ENCODE measurements at places on chromosomes 5 and 9.
A peak's percentile ranks its signal among the peaks of the same experiment; 100 is the strongest.

DNA sequence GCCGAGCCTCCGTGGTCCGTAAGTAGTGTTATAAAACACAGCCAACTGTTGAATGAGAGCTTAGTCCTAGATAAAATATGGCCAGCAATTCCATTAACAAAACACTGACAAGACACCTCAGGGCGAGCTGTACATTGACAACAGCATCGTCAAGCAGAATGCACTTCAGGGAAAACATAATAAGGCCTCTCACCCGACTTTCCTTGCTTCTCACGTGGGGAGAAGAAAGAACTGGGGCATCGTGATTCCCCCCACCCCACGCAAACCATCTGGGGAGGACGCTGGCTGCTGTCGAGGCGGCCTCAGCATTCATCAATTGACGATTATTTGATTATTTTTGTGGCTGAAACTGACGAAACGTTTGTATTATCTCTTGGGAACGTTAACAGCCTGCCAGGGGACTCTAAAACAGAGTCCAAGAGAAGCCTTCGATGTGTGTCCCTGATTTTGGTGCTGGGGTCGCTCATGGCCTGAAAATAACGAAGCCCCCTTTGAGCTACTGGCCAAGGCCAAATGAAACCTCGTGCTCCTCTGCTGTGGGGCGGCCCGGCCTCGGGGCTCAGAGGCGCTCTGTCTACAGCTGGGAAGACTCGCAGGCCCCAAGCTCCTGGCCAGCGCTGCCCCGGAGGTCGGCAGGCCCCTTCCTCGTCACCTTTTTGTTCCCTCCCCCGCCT, 464 bp downstream of the GDF9 start:
- DNase-seq: no peak

DNA sequence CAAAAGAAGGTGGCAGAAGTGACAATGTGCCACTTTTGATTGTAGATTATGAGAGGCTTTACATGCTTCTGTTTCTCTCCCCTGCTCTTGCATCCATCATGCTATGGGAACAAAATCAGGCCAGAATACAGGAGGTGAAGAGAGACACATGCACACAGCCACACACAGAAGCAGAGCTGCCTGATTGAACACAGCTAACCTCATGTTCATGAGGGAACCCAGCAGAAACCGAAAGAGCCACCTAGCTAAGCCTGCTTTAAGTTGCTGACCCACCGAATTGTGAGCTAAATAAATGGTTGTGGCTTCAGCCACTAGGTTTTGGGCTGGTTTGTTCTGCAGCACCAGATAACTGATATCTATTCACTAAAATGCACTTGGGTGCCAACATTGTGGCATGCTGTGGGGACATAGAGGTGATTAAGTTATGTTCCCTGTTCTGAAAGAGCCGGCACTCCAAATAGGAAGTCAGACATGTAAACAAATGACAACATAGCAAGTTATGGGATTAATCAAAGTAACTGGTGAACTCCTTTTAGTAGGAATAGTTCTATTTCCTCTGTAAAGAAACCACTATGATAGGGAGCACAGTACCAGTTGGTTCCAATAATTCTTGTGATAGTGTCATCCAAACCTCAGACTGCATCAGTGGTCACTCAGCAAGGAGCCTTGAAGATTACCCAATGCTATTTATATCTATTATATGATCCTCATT, 93.6 kb upstream of the TNC start:
- no peak for DNase-seq

- DNase-seq: no peak
Observed at GRCh38 chr5:14851999-14852526, 19.5 kb downstream of the ANKH start.

- peak; percentile 95 for DNase-seq
Observed at GRCh38 chr5:141475625-141476131, at the start of gene PCDHGC3. Gene PCDHGC3, plus strand, starts transcription at chr5:141475966. Its CDS starts 151 bp downstream, at chr5:141476117.

GRCh38 chr5:13814301-13814700, 130.2 kb downstream of the DNAH5 start:
- no peak for DNase-seq

DNA sequence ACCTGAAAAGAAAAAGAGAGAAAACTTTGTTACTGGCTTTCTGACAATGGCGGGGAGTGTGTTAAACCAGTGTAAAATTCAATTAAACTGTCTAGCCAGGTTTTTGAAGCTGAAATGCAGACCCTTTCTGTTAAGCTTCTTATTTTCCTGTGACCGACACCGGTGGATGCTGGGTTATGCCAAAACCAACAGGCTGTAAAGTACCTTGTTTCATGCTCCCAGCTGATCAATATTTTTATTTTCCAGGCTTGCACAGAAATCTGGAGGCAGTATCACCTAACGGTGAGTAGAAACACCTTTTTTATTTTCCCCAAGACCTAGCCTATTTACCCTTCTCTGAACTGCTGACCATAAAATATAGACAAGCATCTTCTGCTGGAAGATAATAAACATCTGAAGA, 94.9 kb upstream of the GRHPR start:
- no peak for DNase-seq

DNA sequence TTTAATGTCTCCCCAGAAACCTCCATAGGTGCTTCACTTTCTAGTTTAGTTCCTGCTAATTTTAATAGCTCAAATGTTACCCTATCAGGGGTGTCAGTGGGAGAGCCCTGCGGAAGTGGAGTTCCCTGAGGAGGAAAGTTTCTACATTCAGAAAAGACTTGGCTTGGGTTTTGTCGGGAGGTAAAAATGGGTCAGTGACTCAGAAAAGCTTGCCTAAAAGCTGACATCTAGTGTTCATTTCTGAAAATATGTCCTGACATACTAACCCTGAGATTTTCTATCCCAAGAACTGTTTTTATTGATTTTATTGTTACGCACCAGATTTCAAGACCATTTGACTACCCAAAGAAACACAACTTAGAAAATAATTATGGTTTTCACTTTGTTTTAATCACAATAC, 40.9 kb upstream of the GLDC start:
- peak; percentile 65 for DNase-seq

DNA sequence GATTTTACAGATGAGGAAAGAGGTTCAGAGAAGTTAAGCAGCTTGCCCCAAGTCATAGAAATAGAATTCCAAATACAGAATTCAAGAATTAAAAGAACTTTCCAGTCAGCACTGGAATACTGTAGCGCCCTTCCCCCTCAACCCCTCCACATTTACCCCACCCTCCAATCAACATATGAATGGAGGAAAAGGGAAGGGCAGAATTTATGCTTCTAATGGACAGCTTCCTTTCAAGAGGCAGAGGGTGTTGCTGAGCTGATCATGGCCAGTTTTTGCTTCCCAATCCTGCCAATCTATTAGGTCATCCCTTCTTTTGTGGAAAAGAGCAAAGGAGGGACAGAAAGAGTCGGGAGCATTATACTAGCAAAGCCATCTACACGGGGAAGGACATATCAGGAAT, 39.1 kb upstream of the ANKRD31 start:
- DNase-seq: no peak

GRCh38 chr9:135016876-135017275, 70.6 kb upstream of the OLFM1 start:
- DNase-seq: no peak

DNA sequence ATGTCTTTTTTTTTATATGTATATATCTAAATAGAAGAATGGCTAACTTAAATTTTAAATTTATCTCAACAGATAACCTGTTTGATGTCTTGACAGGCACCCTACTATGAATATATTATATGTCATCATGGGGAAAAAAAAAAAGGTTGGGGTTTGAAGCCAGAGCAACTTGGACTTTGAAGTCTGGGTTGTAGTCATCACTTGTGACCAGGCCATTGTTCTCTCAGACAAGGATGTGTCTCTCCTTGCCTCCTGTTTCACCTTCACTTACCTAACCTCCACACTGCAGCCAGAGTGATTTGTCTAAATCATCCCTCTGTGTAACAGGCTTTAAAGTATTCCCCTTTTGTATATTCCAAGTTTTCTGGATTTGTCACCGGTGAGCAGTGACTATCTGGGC, 56.7 kb upstream of the TNFSF8 start:
- DNase-seq: no peak

DNA sequence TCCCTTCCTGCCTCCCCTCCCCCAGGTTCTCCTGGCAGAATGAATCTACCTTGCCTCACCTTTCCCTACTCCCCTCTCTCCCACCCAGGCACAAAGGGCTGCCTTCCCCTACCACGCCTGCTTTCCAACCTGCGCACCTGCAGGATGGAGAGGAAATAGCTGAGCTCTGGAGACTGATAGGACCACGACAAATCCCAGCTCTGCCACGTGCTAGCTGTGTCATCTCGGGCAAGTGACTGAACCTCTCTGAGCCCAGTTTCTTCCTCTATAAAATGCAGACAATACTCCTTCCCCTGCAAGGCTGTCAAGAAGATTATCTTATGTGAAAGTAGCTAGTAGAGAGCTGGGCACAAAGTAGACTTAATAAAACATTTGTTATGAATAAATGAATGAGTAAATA, 31.2 kb upstream of the PTGS1 start:
- no peak for DNase-seq

DNA sequence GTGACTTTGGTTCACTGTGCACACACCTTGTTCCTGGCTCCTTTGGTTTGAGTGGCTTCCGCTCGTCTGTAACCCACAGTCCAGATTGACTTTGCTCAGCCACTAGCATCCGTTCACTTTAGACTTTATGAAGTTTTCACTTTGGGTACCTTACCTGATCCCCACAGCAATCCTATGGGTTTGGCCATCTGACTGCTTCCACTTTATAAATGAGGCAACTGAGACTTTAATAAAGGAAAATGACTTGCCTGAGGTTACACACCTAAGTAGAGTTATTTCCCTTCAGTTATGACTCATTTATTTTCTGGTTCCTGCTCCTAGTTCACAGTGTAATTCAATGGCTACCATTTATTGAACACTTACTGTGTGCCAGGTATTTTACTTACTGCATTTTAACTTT, 94.2 kb upstream of the SAP30L start:
- no peak for DNase-seq

- no peak for DNase-seq
Observed at GRCh38 chr5:160049099-160049498, 40.2 kb downstream of the TTC1 start.

DNA sequence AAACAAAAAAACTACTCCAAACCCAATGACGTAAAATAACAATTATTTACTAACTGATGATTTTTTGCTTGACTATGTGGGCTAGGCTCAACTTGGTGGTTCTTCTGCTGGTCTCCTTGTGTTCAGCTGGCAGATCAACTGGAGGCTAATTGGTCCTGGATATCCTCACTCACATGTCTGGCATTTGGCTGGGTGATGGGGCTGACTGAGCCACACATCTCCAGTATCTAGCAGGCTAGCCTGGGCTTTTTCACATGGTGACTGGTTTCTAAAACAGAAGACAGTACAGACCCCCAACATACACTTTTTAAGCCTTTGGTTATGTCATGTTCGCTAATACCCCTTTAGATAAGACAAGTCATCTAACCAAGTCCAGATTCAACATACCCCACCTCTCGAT, 104.7 kb upstream of the PRRC1 start:
- no peak for DNase-seq

DNA sequence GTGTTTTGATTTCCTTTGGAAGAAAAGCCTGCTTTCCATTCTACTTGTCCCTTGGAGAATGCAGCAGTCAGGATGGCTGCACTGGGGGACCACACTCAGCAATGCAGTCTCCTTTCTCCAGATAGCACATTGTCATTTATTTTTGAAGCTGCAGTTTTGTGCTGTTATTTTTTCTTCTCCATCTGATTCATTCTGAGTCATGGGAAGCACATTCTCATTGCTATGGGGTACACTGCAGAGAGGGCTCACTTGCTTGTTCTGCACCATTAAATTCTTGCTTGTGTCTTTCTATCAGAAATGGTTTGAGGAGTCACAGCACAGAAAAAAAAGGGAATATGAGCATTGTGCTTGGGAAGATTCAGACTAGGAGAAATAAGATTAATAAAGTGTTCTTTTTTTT, 39.7 kb upstream of the POC5 start:
- no peak for DNase-seq

DNA sequence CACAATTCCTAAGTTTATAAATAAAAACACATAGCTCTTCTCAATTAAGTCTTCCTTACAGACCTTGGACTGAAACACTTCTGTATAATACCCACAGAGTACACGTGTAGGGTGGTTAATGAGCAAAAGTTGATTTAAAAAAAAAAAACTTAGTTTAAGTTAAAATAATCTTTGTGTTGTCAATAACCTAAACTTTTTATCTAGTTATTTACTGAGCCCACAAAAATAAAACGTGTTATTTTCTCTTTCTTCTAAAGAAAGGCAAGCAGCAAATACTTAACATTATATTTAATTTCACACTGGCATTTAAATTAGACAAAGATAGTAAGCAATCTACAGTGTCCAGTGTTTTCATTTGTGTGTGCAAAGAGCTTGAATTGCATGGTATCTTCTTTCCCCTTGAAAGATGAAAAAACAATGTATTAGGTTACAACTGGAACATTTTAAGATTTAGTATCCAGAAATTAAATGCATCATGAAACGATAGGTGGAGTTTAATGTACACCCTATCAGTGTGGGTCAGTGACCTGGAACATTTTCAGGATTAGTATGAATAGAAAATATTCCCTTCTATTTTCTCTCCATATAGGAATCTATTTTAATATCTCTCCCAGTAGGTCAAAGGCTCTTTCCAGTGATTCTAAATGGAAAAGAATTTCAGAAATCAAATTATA, 1014.8 kb downstream of the NR2F1-AS1 start:
- DNase-seq: no peak

DNA sequence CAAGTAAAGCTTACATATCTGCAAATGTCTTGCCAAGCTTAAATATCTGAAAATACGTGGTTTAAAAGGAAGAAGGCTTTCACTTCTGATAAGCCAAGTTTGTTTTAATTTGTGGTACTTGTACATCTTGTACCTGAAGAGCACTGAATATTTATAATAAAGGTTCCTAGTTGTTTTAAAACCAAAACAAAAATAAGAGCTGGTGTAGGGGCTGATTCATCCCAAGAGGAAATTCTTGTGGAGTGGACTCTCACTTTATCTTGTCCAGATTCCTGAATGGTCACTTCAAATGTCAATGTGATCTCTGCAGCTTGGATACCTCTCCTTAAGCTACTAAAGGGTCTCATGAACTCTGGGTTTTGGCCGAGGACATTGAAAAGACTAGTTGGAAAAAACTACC, 29.5 kb downstream of the MAMDC2 start:
- DNase-seq: peak; percentile 40

DNA sequence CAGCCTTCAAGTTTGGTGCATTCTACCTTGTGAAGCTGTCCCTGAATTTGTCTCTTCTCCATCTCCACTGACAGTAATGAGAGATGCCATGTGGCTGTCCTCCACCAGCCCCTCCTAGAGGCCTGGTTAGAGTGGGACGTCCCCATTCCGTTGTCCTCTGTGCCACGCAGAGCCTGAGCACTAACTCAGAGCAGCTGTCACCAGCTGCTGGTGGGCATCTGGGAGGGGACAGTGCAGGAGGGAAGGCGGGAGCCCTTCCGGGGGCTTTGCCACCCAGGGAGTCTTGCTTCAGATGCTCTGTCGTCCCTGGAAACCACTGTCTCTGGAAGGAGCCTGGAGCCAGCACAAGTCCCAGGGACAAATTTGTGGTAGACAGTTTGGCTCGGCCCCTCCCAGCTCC, 78.6 kb downstream of the PDZD2 start:
- no peak for DNase-seq

GRCh38 chr5:151262532-151262931, 9.5 kb downstream of the GM2A start:
- no peak for DNase-seq

- no peak for DNase-seq
Observed at GRCh38 chr5:173232499-173233346, 2.3 kb downstream of the NKX2-5 start.

GRCh38 chr9:110820381-110820780, 151.8 kb downstream of the MUSK start:
- DNase-seq: peak; percentile 26

GRCh38 chr5:179906294-179906794, 1.4 kb downstream of the TBC1D9B start:
- peak; percentile 13 for DNase-seq

GRCh38 chr9:4020755-4021296, 279.0 kb downstream of the GLIS3 start:
- no peak for DNase-seq

Data from cardiac fibroblast (primary cell).